ENCODE measurements at places on chromosomes 6 and 20.

- DNase-seq = no peak
Measured at GRCh38 chr6:108253241-108253640, 7.6 kb downstream of the SNX3 start.

DNA sequence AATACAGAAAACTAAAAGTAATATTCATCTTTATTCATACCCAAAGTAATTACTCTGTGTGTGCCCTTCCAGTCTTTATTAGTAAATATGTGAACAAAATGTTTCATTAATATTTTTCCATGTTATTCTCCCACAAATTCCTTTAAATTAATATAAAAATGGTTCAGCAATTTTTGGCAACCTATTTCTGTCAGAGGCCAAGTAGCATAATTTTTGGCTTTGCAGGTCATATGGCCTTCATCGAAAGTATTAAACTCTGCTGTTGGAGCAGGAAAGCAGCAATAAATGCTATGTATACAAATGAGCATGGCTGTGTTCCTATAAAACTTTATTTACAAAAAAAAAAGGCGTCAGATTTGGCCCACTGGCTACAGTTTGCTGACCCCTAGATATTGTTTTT lies 16.1 kb downstream of the ZC2HC1B start:
- no peak for DNase-seq

DNA sequence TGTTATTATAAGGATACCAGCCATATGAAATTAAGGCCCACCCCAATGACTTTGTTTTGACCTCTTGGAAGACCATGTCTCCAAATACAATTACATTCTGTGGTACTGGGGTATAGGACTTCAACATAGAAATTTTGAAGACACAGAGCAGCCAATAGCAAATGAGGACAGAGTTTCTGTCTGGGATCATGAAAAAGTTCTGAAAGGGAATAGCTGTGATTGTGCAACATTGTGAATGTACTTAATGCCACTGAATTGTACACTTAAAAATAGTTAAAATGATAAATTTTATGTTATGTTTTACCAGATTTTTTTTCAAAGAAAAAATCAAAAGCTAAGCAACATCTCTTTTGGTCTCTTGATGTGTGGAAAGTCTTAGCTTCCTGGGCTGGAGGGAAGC lies 27.0 kb upstream of the AGPAT4 start:
- DNase-seq = no peak

DNA sequence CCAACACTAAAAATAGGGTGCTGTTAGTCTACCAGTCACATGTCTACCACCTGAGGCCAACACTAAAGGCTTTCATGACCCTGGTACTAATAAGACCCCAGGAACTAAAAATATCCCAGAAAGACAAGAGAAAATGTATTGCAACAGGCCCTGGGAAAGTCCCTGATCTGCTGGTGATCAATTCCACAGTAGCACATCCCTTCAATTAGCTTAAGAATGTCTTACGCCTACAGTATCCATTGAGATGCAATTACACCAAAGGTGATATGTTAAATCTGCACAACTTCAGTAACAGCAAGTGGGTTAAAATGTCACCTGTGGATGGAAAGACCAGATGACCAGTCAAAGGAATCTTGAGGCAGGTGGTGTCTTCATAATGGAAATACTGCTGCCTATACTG lies 3.1 kb downstream of the SEMG1 start:
- DNase-seq = no peak

DNA sequence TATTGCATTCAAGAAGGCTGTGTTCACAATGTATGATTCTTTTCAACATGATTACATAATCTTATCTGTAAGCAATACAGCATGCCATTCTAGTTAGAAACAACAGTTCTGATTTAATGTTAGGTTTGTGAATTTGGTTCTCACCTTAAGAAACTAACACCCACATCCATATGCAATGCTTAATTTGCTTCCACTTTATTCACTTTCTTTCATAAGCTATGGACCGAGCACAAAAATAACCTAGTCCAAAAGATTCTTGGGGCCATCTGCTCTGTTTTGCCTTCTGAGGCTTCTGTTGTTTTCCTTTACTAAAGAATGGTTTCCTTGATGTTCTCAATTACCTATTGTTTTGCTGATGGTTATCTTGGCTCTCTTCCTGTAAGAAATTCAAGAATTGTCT lies 258.2 kb downstream of the EYS start:
- no peak for DNase-seq

- DNase-seq = no peak
Measured at GRCh38 chr6:43468240-43468639, 9.1 kb upstream of the TJAP1 start.

DNA sequence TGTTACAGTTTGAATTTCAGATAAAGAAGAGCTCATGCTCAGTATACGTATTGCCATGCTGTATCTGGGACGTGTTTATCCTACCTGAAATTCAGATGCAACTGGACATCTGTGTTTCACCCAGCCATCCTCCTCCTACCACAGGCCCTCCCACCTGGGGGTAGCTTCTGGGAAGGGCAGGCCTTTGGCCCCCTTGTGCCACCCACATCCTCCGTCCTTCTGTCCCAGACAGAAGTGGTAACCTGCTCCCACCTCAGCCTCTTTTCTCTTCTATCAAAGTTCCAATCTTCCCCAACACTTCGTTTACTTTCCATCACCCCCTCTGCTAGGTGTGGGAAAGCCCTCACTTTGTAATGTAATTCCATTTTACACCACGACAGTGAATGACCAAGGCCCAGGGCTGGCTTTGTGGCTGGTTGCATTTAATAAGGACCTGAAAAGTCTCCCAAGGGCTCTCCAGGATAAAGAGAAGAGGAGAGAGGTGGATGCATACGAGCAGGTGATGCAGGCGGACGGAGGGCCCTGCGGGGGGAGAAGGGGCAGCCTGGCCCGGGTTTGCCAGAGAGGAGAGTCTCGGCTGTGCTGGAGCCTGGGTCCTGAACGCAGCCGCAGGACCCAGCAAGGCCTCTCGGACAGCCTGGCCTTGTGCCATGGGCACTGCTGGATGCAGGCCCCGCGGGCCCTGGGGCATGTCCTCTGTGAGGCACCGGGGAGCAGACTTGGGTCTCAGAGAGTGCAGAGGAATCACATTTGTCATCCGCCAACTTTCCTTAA lies 98.4 kb downstream of the PSMB1 start:
- no peak for DNase-seq
